ENCODE measurements at places on chromosomes 6 and 20.

DNA sequence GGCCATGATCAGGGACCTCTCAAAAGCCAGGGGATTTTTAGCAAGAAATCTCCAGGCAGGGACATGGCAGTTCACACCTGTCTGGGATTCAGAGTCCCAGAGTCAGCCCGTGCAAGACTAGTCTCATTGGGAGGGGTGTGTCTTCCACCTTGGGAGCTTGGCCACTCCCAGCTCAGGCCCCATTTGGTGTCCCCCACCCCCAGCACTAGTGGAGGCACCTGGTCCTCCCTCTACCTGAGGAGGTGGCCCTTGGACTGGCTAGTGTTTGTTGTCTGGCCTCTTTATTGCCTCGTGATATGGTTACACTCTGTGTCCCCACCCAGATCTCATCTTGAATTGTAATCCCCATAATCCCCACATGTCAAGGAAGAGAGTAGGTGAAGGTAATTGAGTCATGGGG, 140.8 kb upstream of the PHACTR3 start:
- no peak for DNase-seq

GRCh38 chr6:13971303-13971702, 46.6 kb downstream of the RNF182 start:
- DNase-seq = no peak

GRCh38 chr6:75934643-75935472, 137.6 kb downstream of the IMPG1 start:
- DNase-seq = no peak

DNA sequence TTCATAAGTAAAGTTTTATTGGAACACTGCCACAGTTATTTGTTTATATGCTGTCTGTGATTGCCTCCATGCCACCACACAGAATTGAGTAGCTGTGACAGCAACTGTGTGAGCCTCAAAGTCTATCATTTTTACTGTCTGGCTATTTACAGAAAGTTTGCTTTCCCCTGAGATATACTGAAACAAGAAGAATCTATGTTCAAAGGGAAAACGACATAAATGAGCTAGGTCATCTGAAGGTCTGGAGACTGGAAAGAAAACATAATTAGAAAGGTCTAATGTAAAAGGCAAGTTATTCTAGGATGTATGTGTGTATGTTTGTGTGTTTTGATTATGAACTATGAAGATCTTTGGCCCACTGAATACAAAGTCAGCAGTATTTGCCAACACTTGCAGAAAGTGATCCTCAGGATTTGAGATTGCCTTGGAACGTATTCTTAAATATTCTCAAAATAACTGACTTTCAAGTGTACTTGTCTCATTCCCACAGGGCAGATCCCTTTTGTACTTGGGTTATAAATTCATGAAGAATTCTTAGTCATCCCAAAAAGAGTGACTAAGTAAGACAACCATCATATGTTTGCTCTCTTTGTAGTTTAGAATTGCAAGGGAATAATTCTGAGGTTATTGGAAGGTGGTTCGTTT, 677.7 kb downstream of the DOK5 start:
- no peak for DNase-seq

GRCh38 chr20:14667226-14667625, 329.8 kb upstream of the FLRT3 start:
- DNase-seq = no peak

DNA sequence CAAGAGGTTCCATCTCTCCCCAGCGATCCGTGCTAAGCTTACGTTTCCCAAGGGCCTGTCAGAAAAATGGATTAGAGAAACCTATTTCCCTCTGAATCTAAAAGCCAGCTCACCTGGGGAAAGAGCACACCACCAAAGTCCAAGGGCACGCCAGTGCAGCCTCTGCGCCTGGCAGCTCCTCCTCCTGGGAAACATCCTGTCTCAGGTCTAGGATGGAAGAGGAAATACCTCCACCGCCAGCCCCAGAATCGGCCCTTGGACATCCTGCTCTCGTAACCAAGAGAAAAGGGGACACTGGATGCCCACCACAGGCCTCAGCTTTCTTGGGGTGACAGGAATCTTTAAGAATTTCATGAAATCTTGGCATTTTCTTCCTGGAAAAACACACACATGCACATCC, 18.7 kb downstream of the RAMACL start:
- no peak for DNase-seq

- DNase-seq = no peak
Observed at GRCh38 chr6:100719883-100720682, 161.0 kb downstream of the ASCC3 start.

DNA sequence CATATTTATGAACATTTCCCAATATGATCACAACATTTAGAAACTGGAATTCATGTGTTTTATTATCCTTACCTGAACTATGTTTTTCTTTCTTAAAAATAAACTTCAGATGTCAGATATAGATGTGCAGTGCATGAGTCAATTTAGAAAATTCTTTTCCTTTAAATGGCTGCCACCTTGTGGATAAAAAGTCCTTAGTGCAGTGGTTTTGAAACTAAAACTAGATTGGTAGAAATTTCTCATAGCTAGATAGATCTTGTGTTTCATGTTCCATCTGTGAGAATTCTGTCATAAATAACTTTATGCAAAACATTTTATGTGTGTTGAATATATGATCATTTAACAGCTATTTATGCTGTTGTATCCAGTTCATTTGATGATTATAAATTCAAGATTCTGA, 134.9 kb downstream of the KLHL32 start:
- no peak for DNase-seq

DNA sequence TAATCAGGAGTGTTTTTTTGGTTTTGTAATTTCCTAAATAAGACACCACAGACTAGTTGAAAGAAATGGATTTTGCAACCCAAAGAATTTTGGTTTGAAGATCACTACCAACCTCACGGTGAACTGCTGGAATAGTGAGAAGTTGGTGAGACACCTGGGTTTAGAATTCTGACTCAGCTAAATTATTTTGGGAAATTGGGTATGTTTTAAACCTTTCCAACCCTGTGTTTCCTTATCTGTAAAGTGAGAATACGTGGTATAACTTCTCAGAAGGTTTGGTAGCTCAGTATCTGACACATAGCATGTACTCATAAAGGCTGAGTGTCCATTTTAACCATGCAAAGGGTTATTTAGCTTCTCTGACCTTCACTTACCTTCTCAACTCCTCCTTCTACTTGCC, 261.9 kb downstream of the FOXA2 start:
- no peak for DNase-seq

DNA sequence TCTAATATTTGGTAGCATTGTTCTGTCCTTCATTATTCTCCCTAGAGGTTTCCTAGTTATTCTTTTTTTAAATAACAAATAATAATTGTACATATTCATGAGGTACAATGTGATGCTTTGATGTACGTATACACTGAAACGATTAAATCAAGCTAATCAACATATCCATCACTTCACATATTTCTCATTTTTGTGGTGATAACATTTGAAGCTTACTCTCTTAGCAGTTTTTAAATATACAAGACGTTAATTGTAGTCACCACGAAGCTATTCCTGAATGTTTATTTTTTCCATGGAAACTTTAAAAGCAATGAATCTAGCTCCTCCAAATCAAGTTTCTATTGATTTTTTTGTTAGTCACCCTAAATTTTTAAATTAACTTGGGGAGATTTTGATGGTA, 116.5 kb upstream of the PRND start:
- DNase-seq = no peak

DNA sequence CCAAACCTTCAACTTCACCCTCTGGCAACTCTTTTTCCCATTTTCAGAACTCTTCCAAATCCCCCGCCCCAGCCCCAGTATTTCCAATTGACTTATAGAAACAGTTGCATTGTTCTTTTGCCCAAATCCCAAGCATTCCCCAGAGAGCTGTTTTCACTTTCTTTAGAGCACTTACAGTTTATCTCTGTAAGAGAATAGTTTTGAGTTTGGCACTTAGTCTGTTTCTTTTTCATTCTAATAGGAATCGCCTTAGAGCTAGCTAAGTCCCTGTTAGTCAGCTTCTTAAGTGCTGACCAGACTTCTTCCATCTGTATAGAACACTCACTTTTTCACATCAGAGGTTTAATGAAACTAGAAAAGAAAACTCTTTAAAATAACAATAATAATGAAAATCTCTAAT, 374.2 kb upstream of the FLRT3 start:
- no peak for DNase-seq

- no peak for DNase-seq
Observed at GRCh38 chr6:142773324-142773723, 171.7 kb downstream of the HIVEP2 start.

GRCh38 chr6:67974931-67975330, 660.2 kb upstream of the ADGRB3 start:
- no peak for DNase-seq

DNA sequence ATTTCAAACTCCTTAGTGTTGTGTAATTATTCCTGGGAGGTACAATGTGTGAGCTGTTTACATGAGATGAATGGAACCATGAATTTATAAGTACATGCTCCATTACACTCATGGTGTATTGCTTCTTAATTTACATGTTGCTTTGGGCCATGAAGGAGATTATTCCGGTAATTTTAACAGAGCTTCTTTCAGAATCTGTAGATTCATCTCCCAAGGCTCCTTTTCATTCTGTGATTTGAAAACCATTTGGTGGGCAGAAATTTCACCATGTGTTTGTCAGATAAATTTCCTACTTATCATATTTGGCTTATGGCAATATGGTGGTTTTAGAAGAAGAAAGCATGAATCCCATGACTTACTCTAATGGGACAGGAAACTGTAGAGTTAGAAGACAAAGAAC, 421.6 kb upstream of the EYS start:
- no peak for DNase-seq

- no peak for DNase-seq
Observed at GRCh38 chr6:3541006-3541585, 84.2 kb upstream of the SLC22A23 start.

Measured in effector CD4-positive, alpha-beta T cell (primary cell).